NCI-H526 treated with DMSO at 0.1 percent for 48 hours (cell line): ENCODE measurements at places on chromosomes 2 and 18.

DNA sequence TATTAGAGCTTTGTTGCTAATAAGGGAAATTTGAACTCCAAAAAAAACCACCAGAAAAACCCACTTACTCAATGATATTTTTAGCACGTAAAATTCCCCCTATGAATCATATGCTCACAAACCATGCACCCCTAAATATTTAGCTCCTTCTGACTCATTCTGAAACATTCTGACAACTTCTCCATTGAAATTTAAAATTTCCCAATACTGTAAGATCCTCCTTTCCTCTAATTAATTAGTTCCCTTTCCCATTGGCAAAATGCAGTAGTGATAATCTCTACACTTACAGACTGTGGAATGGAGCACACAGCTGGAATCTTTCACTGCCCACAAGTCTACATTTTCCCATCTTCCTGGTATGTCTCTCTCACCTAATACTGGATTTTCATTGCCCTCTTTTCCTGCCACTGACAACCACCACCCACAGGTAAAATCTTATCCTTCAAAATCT is 215.8 kb upstream of the ACVR2A start:
- DNase-seq = no peak

- DNase-seq = no peak
Measured at GRCh38 chr2:35526741-35527140, 828.8 kb upstream of the CRIM1 start.

GRCh38 chr2:216690853-216691741 is 4.3 kb downstream of the IGFBP5 start:
- DNase-seq = peak; percentile 66

DNA sequence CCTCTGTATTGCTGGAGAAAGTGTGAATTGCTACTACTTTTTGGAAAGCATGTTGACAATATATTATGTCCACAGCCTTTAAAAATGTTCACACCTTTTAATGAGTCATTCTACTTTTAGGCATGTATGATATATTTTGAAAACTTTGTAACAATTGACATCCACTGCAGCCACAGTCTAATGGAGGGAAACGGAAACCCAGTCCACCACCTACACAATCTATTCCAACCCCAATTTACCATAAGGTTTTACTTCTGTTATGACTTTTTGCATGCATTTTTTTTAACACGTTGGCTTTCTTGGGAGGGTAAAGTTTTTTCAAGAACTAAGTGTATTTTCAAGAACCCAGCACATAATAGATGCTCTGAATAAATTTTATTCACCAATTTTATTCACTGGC is 38.5 kb upstream of the ATP8B1 start:
- DNase-seq = no peak

- no peak for DNase-seq
Measured at GRCh38 chr2:224058048-224058775, 19.1 kb upstream of the SERPINE2 start.
